Stimulated activated CD4-positive, alpha-beta T cell treated with anti-CD3 and anti-CD28 coated beads, Interleukin-1b, Interleukin-23, amount 100 ng/mL, for 24 hours (primary cell): ENCODE measurements at places on chromosomes 3 and 15.

GRCh38 chr3:121870717-121871116 lies 23.5 kb upstream of the SLC15A2 start:
- DNase-seq, result no peak

DNA sequence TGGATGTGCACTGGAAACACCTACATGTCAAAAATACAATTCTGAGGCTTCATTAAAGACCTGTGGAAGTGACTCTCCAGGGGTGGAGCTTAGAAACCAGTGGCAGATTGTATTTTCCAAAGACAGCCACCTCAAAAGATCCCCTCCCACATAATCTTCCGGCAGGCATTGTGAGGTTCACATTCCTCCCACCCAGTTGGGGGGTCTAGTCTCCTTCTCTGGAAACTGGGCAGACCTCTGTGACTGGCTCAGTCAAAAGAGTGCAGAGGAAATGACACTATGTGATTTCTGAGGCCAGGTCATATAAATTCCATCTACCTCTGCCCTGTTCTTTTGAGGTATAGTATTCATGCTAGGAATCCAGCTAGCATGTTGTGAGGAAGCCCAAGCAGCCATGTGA lies 1.9 kb upstream of the CFAP92 start:
- no peak for DNase-seq

GRCh38 chr15:35043373-35044095 lies 41.6 kb downstream of the NANOGP8 start:
- DNase-seq, result no peak

GRCh38 chr3:126540951-126541627 lies 17.1 kb downstream of the CHST13 start:
- DNase-seq, result no peak

GRCh38 chr3:146517684-146518435 lies 26.5 kb downstream of the PLSCR1 start:
- DNase-seq, result no peak

- DNase-seq, result no peak
Measured at GRCh38 chr3:8972639-8973038, 9.4 kb upstream of the RAD18 start.

GRCh38 chr15:71677352-71677751 lies 133.0 kb upstream of the NR2E3 start:
- no peak for DNase-seq

- no peak for DNase-seq
Measured at GRCh38 chr15:73246439-73246838, 122.3 kb downstream of the HCN4 start.

GRCh38 chr3:18349197-18349798 lies 75.8 kb downstream of the SATB1 start:
- DNase-seq, result no peak

DNA sequence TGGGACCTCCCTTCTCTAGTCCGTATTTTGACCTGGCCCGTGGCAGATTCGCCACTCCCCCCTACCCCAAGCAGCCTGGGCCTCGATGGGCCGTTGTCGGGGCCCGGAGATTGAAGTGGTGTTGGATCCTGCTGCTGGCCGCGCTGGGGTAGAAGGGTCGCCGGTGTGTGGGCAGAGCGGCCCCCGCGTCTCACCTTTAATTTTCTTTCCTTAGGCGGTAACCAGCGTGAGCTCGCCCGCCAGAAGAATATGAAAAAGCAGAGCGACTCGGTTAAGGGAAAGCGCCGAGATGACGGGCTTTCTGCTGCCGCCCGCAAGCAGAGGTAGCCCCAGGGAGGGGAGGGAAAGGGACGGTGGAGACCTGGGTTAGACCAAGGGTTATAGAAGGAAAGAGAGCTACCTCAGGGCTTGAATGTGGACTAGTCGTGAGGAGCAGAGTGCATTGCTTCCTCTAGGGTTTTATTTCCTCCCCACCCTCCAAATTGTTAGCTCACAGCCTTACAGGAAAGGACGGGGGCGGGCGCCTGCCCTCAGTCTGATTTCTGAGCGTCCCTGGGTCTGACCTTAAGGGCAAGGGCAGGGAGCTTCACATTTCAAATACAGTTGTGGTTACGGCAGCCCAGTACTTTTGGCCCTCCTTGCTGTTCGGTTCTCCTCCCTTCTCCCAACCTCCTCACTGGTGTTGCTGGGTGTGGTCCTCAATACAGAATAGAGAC lies 799 bp downstream of the SERF2 start:
- DNase-seq, result no peak

DNA sequence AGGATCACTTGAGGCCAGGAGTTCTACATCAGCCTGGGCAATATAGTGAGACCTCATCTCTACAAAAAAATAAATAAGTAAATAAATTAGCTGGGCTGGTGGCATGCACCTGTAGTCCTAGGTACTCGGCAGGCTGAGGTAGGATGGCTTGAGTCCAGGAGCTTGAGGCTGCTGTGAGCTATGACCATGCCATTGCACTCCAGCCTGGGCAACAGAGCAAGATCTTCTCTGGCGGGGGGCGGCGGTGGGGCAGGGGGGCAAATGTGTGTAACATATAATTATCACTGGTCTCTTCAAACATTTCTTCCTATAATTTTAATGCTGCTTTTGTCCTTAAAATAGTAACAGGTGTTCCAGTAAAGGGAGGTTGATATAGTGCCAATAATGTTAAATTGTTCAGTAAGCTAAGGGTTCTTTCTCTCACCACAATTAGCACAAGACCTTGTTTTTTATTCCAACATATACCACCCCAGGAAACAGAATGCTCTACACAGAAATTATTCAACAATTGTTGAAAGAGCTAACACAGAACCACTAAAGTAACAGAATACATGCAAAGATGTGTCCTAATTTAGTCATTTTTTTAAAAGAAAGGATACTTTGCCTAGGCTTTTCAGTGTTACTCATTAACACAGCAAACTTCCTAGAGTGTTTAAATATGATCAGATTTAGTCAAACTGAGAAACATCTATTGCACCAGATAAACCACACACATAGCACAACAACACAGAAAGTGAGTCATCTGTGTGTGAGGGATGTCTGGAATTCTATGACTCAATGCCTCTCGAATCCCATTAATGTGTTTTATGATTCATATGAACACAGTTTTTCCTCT lies 29.1 kb downstream of the ANKRD28 start:
- DNase-seq, result no peak

- no peak for DNase-seq
Measured at GRCh38 chr15:62935300-62936081, 107.1 kb upstream of the TPM1 start.

- DNase-seq, result no peak
Measured at GRCh38 chr3:171346582-171347300, 113.5 kb downstream of the TNIK start.

GRCh38 chr3:117097351-117097750 lies 387.8 kb downstream of the TUSC7 start:
- DNase-seq, result no peak

GRCh38 chr3:112228786-112229185 lies 65.2 kb downstream of the SLC9C1 start:
- no peak for DNase-seq

DNA sequence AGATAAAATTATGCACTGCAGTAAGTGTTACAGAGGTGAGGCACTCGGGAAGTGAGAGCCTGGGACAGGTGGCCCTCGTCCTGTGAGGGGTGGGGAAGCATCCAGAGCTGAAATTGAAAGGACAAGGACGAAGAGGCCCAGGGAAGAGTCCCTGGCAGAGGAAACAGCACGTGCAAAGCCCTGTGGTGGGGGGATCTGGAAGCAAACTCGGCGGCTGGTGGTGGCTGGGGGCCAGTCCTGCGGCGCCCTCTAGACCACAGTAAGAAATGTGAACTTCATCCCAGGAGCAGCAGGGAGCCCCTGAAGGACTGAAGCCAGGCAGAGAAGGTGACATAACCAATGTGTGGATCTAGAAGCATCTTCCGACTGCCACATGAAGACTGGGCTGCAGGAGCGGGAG lies 42.8 kb downstream of the GRIP2 start:
- DNase-seq, result no peak

GRCh38 chr3:19945969-19946831 lies 697 bp upstream of the RAB5A start:
- DNase-seq, result no peak

GRCh38 chr3:145357453-145357852 lies 803.5 kb downstream of the PLOD2 start:
- no peak for DNase-seq

DNA sequence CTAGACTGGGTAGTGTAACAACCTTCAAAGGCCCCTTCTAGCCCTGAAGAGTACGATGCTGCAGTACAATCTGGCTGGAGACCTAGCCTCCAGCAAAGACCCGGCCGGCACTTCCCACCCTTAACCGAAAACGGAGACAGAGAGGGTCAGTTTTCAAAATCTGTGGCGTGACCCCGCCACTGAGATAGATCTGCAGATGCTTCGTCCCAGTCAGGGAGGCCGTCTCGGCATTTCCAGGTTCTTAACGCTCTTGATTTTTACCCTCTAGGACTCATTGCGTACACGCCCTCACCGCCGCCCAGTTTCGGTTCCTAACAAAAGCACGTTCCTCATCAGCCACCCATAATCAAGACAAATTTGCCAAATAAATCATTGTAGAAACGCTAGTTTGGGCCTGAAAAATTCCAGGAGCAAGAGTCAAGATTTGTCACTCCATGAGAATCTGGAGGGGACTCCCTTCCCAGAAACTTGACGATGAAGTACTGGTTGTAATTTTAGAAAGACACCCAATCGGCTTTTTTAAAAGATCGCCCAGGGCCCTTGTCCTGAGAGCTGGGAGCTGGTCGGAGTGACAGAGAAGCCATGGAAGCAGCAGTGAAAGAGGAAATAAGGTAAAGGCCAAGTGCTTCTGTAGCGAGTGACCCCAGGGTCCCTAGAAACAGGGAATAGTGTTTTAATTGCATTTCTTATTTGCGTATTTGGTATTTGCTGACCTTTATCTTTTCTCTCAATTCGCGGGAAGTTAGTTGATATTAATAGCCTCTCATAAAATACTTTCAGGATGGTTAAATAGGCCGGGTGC lies 868 bp upstream of the TMEM87A start:
- DNase-seq, result peak; percentile 57

GRCh38 chr15:32849769-32850668 lies 132.2 kb downstream of the GREM1 start:
- DNase-seq, result no peak

GRCh38 chr3:158455406-158455805 lies 115.6 kb upstream of the MLF1 start:
- DNase-seq, result no peak

- no peak for DNase-seq
Measured at GRCh38 chr3:14822670-14823390, 4.1 kb downstream of the FGD5 start.

DNA sequence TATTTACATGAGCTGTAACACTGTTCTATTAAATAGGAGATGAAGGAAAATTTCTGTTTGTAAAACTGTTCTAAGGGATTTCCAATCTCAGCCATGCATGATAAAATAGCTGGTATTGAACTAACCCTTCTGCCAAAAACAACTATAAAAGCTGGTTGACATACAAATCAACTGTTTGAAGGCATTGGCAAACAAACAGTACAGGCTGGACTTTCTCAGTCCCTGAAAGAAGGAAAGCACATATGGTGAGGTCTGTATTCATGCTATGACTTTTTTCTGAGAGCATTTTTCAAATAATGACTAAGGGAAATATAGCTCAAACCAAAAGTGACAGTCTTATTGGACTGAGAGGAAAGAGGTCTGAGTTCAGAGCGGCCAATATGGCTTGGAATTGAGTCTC lies 117.0 kb upstream of the CCDC54 start:
- no peak for DNase-seq

DNA sequence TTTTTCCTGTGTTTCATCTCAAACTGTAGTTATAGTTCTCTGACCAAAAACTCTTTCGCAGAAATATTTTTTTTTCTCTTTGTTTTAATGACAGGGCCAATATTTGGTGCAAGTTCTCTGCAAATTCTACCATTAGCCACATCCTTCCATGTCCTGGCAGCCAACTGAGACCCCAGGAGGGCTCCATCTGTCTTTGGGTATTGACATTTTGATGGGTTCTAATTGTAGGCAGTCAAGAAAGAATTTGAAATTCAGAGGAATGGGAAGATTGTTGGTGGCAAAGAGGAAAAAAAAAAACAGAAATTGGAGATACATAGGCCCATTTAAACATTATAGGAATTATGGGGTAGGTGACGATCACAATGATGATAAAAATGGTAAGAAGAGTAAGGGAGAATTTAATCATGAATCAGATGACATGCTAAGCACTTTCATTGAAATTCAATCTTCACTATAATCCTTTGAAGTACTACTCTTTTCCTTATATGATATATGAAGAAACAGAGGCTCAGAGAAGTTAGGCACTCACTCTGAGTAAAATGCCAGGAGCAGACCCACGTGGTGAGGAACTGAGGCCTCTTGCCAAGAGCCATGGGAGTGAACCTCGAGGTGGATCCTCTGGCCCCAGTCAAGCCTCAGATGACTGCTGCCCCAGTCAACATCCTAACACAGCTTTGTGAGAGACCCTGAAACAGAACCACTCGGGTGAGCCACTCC lies 151.4 kb downstream of the PDZRN3 start:
- DNase-seq, result no peak

DNA sequence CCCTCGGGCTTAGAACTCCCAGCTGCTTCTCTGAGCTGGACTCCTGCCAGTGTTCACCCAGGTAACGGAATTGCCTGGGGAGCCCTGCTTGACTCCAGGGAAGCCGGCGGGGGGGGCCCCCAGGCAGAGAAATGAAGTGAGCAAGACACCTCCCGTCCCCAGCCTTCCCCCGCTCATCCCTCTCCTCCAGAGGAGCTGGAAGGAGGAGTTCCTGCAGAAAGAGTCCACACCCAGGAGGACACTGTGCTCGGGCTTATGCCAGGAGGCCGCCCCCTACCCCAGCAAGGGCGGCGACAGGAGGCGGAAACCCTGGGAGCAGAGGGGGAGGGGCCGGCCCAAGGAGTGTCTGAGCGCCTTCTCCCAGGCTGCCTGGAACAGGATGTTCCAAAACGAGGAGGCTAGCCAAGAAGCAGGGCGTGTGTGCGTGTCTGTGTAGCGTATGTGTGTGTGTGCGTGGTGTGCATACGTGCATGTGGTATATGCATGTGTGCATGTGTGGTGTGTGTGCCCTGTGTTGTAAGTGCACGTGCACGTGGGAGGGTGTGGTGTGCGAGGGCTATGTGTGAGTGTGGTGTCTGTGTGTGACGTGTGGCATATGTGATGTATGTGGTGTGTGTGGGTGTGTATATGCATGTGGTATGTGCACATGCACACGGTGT lies 511.3 kb downstream of the SHQ1 start:
- no peak for DNase-seq

DNA sequence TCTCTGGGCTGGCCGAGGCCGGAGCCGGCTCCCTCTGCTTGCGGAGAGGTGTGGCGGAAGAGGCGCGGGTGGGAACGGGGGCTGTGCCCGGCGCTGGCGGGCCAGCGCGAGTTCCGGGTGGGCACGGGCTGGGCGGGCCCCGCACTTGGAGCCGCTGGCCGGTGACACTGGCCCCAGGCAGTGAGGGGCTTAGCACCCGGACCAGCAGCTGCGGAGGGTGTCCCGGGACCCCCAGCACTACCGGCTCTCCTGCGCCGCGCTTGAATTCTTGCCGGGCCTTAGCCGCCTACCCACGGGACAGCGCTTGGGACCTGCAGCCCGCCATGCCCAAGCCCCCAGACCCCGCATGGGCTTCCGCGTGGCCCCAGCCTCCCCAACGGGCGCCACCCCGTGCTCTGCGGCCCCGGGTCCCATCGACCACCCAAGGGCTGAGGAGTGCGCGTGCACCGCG lies 736.3 kb upstream of the ARRDC4 start:
- DNase-seq, result no peak

GRCh38 chr3:63624941-63625560 lies 27.4 kb upstream of the SNTN start:
- DNase-seq, result no peak
